Activated T-helper 1 cell treated with anti-CD3 and anti-CD28 coated beads, Interleukin-12 subunit alpha, Interleukin-12 subunit beta, Interleukin-2, Interleukin-4 antibody, amounts not matched to agents 30 ng/mL and 10 ng/mL and 1 ng/mL, durations not matched to agents 14 hours and 24 hours and 36 hours (primary cell): ENCODE measurements at places on chromosomes 11 and 22.

DNA sequence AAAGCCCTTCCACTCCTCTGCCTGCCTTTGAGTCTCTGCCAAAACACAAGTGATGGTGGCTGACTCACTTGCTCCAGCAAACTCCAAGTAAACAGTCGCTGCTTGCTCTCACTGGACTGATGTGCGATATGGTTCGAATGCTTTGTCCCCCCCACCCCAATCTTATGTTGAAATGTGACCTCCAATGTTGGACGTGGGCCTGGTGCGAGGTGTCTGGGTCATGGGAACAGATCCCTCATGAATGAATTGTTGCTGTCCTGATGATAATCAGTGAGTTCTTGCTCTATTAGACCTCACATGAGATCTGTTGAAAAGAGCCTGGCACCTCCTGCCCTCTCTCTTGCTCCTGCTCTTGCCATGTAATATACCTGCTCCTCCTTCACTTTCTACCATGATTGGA is 747.9 kb downstream of the OPCML start:
- no peak overlapping the region for H3K27ac ChIP-seq
- no peak overlapping the region for H3K4me3 ChIP-seq

- no peak for DNase-seq
- H3K4me3 ChIP-seq = no peak overlapping the region
- peaks cover 15% of the 10 kb centered on the region for H3K4me1 ChIP-seq
- no peak overlapping the region for H3K27ac ChIP-seq
- H3K36me3 ChIP-seq = no peaks in the 10 kb centered on the region
- H3K27me3 ChIP-seq = peaks cover 4% of the 10 kb centered on the region
Observed at GRCh38 chr11:66888282-66888681, 31.4 kb downstream of the LRFN4 start.

- peak overlapping the region; percentile 10 for H3K27ac ChIP-seq
- DNase-seq = no peak
- H3K36me3 ChIP-seq = peaks cover 2% of the 10 kb centered on the region
- no peak overlapping the region for H3K4me3 ChIP-seq
- peaks cover 52% of the 10 kb centered on the region for H3K4me1 ChIP-seq
Observed at GRCh38 chr11:121415856-121416255, 36.3 kb upstream of the SORL1 start.

GRCh38 chr11:62544581-62545436 is 1.8 kb downstream of the AHNAK start:
- peaks cover 63% of the 10 kb centered on the region for H3K4me1 ChIP-seq
- peaks cover 10% of the 10 kb centered on the region for H3K27me3 ChIP-seq
- peak overlapping the region; percentile 97 for H3K4me3 ChIP-seq
- H3K27ac ChIP-seq = peak overlapping the region; percentile 95

GRCh38 chr22:26444777-26445176 is 15.7 kb downstream of the ASPHD2 start:
- H3K27me3 ChIP-seq = no peaks in the 10 kb centered on the region
- H3K36me3 ChIP-seq = peaks cover 23% of the 10 kb centered on the region
- H3K4me3 ChIP-seq = no peak overlapping the region
- no peak for DNase-seq
- H3K27ac ChIP-seq = no peak overlapping the region
- peaks cover 8% of the 10 kb centered on the region for H3K4me1 ChIP-seq

DNA sequence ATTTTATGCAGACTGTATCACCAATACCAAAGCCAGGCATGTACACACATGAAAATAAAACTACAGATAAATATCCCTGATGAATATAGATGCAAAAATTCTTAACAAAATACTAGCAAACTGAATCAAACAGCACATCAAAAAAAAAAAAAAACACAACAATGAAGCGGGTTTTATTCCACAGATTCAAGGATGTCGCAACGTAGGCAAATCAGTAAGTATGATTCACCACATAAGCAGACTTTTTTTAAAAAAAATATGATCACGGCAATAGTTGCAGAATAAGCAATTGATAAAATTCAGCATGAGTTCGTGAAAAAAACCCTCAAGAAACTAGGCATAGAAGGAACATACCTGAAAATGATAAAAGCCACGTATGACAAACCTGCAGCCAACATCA is 21.3 kb downstream of the OR51F1 start:
- DNase-seq = no peak
- no peak overlapping the region for H3K4me3 ChIP-seq
- no peaks in the 10 kb centered on the region for H3K4me1 ChIP-seq

DNA sequence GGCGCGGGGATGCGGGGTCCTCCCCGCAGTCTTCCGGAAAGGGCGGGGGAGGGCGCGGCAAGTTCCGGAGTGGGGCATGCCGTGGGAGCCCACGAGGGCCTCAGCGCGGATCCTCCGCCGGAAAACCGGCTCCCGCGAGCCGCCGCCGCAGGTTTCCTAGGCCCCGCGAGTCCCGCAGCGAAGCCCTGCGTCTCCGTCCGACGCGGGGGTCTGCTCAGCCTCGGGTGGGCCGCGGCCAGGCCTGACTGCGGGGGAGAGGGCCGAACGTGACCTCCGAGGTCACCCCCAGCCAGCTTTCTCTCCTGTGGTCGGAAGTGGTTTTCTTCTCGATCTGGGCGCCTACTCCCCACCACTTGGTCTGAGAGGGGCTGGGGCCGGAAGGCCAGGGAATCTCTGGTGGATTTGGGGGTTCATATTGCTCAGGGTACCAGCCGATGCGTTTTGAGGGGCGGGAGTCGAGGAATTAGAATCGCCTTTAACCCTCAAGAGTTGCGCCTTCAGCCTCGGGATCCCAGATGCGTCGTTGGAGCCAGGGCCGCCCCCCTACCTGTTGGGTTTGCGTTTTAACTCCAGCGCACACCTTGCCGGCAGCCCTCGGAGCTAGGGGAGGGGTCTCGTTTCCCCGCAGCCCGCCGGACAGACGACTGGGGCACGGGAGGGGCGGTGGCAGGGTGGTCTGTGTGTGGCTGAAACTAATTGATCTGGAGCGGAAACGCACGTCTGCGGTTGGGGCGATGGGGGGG is 3.6 kb upstream of the CCND1 start:
- H3K4me1 ChIP-seq = no peaks in the 10 kb centered on the region
- H3K27ac ChIP-seq = no peak overlapping the region
- DNase-seq = no peak
- peaks cover 60% of the 10 kb centered on the region for H3K27me3 ChIP-seq
- no peak overlapping the region for H3K4me3 ChIP-seq
- H3K36me3 ChIP-seq = no peaks in the 10 kb centered on the region

DNA sequence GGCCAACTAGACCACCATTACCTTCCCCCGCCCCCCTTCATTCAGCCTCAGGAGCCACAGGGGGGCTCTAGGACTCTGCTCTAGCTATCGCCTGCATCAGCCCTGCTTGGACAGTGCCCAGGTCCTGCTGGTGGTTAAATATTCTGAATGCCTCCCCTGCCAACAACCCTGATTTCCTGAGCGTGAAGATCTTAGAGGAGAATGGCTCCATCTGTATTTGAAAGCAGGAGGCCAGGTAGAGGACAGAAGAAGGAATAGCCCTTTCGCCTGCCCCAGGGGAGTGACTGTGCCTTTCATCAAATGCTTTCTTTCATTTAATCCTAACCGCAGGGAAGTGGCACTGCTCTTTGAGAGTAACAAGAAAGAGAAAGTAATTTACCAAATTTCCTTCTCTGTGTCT is 69.2 kb downstream of the ISX start:
- no peak overlapping the region for H3K4me3 ChIP-seq
- no peak for DNase-seq
- no peak overlapping the region for H3K27ac ChIP-seq
- H3K27me3 ChIP-seq = peaks cover 4% of the 10 kb centered on the region

- H3K27me3 ChIP-seq = no peaks in the 10 kb centered on the region
- peak overlapping the region; percentile 52 for H3K4me3 ChIP-seq
- H3K27ac ChIP-seq = peak overlapping the region; percentile 95
Observed at GRCh38 chr22:37162221-37163095, 12.7 kb upstream of the IL2RB start.

GRCh38 chr11:43895601-43896000 is 15.0 kb downstream of the ALKBH3 start:
- H3K4me3 ChIP-seq = no peak overlapping the region
- H3K27ac ChIP-seq = no peak overlapping the region
- peaks cover 34% of the 10 kb centered on the region for H3K36me3 ChIP-seq
- no peaks in the 10 kb centered on the region for H3K4me1 ChIP-seq
- DNase-seq = no peak

DNA sequence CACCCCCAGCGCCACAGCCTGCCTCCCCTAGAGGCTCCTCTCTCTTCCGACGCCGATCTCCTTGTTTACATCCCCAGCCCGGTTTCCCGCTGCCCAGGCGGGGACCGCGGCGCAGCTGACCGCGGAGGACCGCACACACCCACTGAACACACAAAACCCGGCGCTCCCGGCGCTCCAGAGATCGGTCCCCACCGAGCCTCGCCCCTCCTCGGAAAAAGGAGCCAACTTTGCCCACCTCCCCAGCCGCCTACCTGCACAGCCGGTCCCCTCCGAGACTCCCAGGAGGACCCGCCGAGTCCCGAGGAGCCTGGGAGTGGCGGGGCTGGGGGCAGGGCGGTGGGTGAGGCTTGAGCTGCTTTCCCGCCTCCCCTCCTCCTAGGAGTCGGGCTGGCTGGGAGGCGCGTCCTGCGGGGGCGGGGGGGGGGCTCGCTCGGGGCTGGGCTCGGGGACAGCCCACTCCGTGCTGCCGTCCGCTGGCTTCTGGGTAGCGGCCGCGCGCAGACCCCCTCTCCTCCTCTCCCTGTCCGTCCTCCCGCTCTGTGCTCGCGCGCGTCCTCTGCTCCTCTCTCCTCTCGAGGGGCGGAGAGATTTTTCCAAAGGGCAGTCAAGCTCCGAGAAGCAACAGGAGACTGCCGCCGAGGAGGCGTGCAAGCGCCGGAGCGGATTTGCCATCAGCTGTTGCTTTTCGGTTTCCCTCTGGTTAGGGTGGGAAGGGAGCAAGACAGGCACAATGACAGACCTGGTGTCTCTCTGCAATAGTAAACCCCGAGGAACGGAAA is at the start of gene FXYD6:
TSS of gene FXYD6 (minus strand) at position 318 of the 779 bp plus-strand sequence. CDS start 33,882 bp downstream, outside the sequence.
- peaks cover 23% of the 10 kb centered on the region for H3K4me1 ChIP-seq
- H3K4me3 ChIP-seq = peak within 1 kb of the TSS; percentile 81
- no peak for DNase-seq
- no peak within 1 kb of the TSS for H3K27ac ChIP-seq
- H3K36me3 ChIP-seq = no peaks in the 10 kb centered on the region

DNA sequence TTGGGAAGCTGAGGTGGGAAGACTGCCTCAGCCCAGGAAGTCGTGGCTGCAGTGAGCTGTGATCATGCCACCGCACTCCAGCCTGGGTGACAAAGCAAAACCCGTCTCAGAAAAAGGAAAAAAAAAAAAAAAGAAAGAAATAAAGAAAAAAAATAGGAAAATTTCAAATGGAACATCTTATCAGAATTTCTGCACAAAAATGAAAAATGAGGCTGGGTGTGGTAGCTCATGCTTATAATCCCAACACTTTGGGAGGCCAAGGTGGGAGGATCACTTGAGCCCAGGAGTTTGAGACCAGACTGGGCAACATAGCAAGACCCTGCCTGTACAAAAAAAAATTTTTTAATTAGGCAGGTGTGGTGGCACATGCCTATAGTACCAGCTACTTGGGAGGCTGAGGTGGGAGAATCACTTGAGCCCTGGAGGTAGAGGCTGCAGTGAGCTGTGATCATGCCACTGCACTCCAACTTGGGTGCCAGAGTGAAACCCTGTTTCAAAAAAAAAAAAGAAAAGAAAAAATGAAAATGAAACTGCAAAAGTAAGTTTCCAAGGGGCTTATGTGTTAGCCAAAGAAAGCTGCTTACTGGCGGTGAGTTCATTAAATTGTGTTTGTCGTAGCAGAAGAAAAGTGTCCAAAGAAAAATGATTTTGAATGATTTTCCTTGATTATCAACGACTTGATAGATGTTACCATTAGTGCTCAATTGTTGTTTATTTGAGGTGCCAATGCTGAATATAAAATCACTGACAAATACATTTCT is 7.5 kb upstream of the CRKL start:
- peaks cover 19% of the 10 kb centered on the region for H3K27me3 ChIP-seq
- no peaks in the 10 kb centered on the region for H3K4me1 ChIP-seq
- DNase-seq = no peak
- H3K27ac ChIP-seq = no peak overlapping the region

DNA sequence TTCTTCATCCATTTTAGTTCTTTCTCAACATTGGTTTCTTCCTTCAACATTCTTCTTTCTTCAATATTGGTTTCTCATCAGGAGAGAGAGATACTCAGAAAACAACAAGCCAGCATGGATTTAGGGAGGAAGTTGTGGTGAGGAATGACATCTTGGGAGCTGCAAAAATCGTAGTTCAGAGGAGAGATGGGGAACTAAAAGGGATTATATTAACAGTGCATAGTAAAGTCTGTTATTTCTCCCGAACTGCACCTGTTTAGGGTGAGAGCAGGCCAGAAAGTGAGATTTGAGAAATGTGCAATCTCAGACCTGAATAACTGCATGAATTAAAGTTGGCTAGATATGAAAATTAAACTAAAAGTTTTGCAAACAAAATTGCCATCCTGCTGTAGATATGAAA is 94.5 kb downstream of the CASP12 start:
- H3K4me1 ChIP-seq = peaks cover 16% of the 10 kb centered on the region
- H3K36me3 ChIP-seq = no peaks in the 10 kb centered on the region
- DNase-seq = no peak

DNA sequence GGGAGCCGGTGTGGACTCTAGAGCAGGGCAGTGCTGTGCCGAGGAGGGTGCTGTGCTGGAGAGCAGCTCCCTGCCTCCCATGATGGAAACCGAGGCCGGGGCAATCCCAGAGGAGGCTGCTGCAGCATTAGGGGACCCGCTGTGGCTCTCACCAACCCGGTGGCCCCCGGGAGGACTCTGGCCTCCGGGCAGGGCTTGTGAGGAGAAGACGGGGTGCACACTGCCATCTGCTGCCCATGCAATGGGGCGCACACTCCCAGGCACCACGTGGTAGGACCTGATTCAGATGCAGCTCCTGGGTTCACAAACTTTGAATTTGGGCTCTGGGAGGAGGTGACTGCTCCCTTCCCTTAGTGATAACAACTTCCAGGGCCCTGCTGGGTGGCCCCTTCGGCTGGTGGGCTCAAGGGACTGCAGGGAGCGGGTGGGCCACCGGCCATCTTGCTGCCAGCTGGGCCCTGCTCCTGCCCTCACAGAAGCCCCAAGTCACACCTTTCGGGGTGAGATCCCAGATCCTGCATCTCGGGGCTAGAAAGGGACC is 93.8 kb upstream of the FGF3 start:
- H3K27ac ChIP-seq = no peak overlapping the region
- H3K27me3 ChIP-seq = peaks cover 7% of the 10 kb centered on the region
- no peaks in the 10 kb centered on the region for H3K36me3 ChIP-seq
